ENCODE measurements at places on chromosomes 1 and 21. TPM values are rescaled to one million over a fixed set of nuclear protein-coding genes. Genes with fewer than 3 reads are reported as not detected.

DNA sequence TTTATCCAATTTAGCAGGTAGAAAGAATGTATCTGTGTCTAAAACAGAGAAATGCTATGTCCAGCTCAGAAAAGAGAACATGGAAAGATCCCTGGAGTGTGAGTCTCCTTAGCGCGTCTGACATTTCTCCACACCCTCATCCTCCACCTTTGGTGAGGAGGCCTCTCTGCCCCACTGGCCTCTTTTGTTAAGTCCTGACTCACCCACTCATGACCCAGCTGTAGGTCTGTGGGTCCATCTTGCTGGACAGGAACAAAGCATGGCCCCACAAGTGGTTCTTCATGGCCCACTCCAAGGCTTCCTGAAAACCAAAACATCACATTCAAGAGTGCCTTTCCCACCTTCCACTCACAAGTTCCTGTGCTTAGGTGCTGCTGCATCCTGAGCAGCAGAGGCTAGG, 15.8 kb downstream of the SEC16B start:
- no peaks in the 10 kb centered on the region for H3K36me3 ChIP-seq
- H3K4me1 ChIP-seq: no peaks in the 10 kb centered on the region
- H3K27me3 ChIP-seq: no peaks in the 10 kb centered on the region
- no peak for DNase-seq

DNA sequence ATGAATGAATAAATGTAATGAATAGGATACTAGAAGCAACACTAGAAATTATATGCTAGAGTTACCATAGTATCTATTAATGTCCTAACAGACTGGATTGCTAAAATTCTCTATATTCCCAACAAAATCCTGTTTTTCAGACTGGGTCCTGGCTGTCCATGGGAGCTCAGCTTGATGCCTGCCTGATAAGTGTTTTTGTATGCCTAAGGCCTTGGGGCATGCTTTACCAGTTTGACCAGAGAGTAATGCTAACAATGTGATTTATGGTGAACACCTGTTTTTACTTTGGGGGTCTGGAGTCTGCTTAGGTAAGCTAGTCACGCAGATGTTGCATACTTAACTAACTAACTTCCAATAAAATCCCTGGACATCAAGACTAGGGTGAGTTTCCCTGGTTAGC, 318.8 kb upstream of the DEPDC1 start:
- no peaks in the 10 kb centered on the region for H3K36me3 ChIP-seq
- H3K4me3 ChIP-seq: no peak overlapping the region
- H3K27me3 ChIP-seq: peaks cover 14% of the 10 kb centered on the region
- no peak overlapping the region for H3K27ac ChIP-seq
- no peak for DNase-seq

DNA sequence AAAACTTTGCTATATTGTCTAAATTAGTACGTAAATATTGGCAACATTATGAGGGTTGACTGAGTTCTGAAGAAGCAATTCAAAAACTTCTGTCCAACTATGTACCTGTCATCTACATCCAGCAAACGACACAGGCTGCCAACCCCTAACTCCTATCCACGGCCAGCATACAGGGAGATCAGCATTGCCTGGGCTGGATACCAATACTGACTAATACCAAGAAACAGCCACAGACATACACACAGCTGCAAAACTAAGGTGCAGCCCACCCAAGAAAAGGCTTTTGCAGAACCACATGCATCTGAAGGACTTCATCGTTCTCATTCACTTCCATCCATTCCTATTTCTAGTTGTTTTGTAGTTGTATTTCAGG, 2.0 kb downstream of the KIAA0319L start:
- no peak for DNase-seq
- no peak overlapping the region for H3K27ac ChIP-seq
- peaks cover 8% of the 10 kb centered on the region for H3K4me1 ChIP-seq
- H3K4me3 ChIP-seq: no peak overlapping the region
- H3K36me3 ChIP-seq: peaks cover 12% of the 10 kb centered on the region
- H3K27me3 ChIP-seq: no peaks in the 10 kb centered on the region

GRCh38 chr1:116994411-116994810, 7.1 kb upstream of the CD101 start:
- H3K4me3 ChIP-seq: no peak overlapping the region
- no peaks in the 10 kb centered on the region for H3K4me1 ChIP-seq
- H3K36me3 ChIP-seq: no peaks in the 10 kb centered on the region

DNA sequence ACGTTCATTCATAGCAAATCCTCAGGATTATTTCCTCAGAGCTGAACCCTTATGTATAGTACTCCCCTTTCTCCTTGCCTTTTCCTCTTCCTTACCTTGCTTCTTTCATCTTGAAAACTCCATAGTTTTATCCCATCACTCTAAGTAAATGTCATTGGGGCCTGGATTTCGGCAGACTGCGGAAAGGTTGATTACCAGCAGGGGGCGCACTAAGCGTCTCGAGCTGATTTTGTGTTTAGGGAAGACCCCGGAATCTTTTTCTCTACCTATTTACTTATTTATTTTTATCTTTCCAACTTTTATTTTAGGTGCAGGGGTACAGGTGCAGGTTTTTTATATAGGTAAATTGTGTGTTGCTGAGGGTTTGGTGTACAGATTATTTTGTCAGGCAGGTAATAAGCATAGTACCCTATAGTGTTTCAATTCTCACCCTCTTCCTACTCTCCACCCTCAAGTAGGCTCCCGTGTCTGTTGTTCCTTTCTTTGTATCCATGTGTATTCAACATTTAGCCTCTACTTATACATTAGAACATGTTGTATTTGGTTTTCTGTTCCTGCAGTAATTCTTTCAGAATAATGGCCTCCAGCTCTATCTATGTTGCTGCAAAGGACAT, 11.4 kb upstream of the MTARC1 start:
- no peak for DNase-seq
- H3K27ac ChIP-seq: no peak overlapping the region
- H3K36me3 ChIP-seq: no peaks in the 10 kb centered on the region
- no peak overlapping the region for H3K4me3 ChIP-seq
- H3K27me3 ChIP-seq: no peaks in the 10 kb centered on the region

DNA sequence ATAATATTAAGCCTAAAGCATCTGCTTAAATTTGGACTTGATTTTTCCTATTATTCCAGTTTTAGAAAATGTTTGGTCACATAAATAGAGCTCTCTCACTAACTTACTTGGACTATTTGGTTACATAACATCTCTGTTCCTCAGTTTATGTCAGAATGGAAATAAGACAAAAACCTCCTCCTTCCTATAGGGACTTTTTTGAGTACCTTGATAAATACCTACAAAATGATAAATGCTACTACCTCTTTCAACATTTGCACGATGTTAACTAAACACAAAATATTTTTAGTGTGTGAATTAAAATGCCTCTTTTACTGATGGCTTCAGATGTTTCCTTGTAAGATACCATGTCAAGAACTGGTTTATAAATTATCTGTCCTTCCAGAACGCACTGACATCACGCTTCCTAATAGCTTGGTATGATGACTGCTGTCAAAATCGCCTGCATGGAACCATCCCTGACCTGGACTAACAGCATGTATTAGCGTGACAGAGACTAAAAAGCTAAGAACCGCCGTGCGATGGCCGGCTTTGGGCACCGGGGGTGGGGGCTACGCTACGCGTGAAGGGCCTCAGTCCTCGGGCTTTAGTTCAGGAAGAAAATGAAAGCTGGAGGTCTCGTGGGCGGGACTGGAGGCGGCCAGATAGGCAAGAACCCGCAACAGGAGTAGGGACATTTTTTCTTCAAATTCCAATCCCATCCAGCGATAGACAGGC, 133.2 kb upstream of the BARHL2 start:
- no peaks in the 10 kb centered on the region for H3K36me3 ChIP-seq
- no peaks in the 10 kb centered on the region for H3K27me3 ChIP-seq
- peak overlapping the region; percentile 68 for H3K4me3 ChIP-seq

DNA sequence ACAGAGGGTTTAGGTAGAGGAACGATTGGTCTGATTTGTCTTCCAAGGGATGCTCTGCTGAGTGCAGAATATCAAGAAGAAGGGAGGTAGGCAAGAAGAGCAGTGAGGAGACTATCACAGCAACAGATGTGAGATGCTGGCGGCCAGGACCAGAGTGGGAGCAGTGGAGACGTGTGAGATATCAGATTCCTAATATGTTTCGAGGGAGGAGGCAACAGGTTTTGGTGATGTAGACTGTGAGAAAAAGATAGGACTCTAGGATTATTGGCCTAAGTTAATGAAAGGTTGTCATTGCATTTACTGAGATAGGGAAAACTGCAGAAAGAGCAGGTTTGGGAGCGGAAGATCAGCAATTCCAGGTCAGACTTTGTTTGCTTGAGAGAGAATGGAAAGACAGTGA, 182.9 kb downstream of the FMN2 start:
- no peaks in the 10 kb centered on the region for H3K4me1 ChIP-seq
- no peak for DNase-seq
- H3K4me3 ChIP-seq: no peak overlapping the region
- no peaks in the 10 kb centered on the region for H3K27me3 ChIP-seq
- no peaks in the 10 kb centered on the region for H3K36me3 ChIP-seq

DNA sequence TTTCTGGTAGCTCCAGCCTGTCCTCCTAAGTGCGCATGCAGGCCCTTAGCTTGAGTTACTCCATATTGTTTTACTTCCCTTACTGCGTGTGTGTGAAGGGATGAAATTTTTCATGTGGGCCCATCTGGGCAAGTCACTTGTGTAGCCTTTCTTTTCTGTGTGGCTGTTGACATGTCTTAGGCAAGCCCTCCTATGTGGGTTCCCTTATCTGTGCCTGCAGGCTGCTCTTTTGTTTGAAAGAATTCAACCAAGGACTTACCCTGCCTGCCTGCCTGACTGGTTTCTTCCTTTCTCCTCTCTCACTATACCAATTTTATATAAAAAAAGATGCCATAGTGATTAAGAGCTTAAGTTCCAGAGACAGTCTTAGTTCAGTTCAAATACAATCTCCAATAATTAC, 249.3 kb downstream of the ATG4C start:
- H3K27me3 ChIP-seq: peaks cover 15% of the 10 kb centered on the region
- H3K36me3 ChIP-seq: no peaks in the 10 kb centered on the region
- H3K4me1 ChIP-seq: no peaks in the 10 kb centered on the region
- no peak overlapping the region for H3K27ac ChIP-seq
- no peak overlapping the region for H3K4me3 ChIP-seq

DNA sequence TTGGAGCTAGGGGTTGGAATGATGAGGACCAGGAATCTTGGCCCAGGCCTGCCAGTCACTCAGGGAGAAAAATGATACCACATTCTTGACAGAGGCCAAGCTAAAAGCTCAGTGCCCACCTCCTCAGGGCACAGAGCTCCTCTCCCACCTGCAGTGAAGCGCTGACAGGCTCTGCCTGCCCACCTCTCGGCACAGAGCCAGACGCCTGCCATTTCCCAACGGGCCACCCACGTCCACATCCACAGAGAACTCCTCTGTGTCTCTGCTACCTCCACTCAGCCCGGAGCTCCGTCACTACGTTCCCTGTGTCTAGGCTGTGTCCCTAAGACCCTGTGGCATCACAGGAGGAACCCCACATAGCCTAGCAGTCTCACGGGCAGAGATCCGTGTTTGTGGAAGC, 60.8 kb downstream of the MRPL37 start:
- H3K36me3 ChIP-seq: no peaks in the 10 kb centered on the region
- DNase-seq: no peak
- no peaks in the 10 kb centered on the region for H3K27me3 ChIP-seq
- no peak overlapping the region for H3K27ac ChIP-seq
- no peaks in the 10 kb centered on the region for H3K4me1 ChIP-seq

GRCh38 chr1:177185209-177185608, 14.5 kb downstream of the BRINP2 start:
- peaks cover 4% of the 10 kb centered on the region for H3K4me1 ChIP-seq
- H3K4me3 ChIP-seq: no peak overlapping the region
- peaks cover 19% of the 10 kb centered on the region for H3K27me3 ChIP-seq
- no peak overlapping the region for H3K27ac ChIP-seq
- H3K36me3 ChIP-seq: no peaks in the 10 kb centered on the region
- peak; percentile 1 for DNase-seq

DNA sequence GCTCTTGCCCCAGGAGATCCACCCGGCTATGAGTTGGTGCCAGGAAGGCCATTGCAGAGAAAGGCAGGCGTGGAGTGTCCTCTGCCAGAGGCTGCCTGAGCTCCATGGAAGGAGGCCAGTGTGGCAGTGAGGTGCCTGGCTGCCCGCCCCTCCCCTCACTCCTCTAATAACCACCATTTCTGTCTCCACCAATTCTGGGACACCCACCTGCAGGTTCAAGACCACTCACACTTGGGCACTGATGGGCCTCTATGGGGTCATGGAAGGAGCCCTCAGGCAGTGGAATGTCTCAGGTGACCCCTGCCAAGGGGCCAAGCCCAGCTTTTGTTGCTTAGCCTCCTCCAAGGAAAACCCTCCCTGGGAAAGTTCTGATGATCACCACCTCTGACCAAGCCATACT, 731.6 kb downstream of the MATN1 start:
- no peaks in the 10 kb centered on the region for H3K27me3 ChIP-seq
- no peak overlapping the region for H3K27ac ChIP-seq
- H3K4me1 ChIP-seq: peaks cover 4% of the 10 kb centered on the region
- DNase-seq: no peak
- no peaks in the 10 kb centered on the region for H3K36me3 ChIP-seq
- no peak overlapping the region for H3K4me3 ChIP-seq

DNA sequence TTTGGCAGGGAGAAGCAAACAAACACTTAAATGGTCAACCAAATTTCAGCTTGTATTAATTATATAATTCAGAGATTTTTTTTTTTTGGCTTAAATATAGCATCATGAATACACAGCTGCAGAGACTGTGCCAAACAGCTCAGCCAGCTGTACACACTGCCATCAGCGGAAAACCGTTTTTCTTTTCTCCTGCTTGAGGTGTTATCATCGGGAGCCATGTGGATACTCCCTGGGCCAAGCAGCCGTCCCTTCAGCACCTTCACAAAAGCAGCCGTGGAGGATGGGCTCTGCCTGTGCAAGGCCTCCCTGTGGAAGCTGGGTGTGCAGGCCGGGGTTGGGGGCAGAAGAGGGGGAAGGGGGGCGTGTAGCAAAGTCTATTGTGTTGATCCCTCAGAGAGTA, 85.0 kb downstream of the NUF2 start:
- DNase-seq: no peak
- H3K27ac ChIP-seq: no peak overlapping the region
- no peaks in the 10 kb centered on the region for H3K27me3 ChIP-seq
- H3K4me3 ChIP-seq: no peak overlapping the region
- no peaks in the 10 kb centered on the region for H3K36me3 ChIP-seq

DNA sequence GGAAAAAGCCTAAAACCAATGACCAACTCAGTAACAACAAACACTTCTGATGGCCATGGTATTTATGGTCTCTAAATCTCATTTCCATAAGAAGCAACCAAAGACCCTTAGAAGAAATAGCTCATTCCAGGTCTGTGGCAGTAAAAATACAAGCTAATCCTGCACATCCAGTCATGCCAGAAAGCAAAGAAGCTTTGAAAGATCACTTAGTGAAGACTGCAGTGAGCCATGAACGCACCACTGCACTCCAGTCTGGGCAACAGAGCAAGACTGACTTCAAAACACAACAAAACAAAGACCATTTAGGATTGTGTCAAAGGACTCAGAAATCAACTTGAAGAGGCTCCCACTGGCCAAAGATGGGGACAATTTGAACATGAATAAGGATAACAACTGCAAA, 18.4 kb upstream of the ELK4 start:
- H3K27me3 ChIP-seq: no peaks in the 10 kb centered on the region
- H3K4me1 ChIP-seq: no peaks in the 10 kb centered on the region
- H3K27ac ChIP-seq: no peak overlapping the region

- no peak overlapping the region for H3K4me3 ChIP-seq
- H3K27me3 ChIP-seq: no peaks in the 10 kb centered on the region
- no peaks in the 10 kb centered on the region for H3K36me3 ChIP-seq
Measured at GRCh38 chr1:24751833-24752232, 6.6 kb downstream of the CLIC4 start.

CCT8 gene
- 355 TPM for total RNA-seq

LRRC39 gene
- 0.54 TPM for total RNA-seq

LENEP gene
- 0.42 TPM for total RNA-seq

STUM gene
- total RNA-seq: not detected

LINGO4 gene
- not detected for total RNA-seq

LYPD8 gene
- total RNA-seq: not detected

VSIG8 gene
- not detected for total RNA-seq

PDZK1IP1 gene
- not detected for total RNA-seq

IQCC gene
- total RNA-seq: 4.7 TPM
